GM03348 (cell line): ENCODE measurements at places on chromosomes 3 and 15.

DNA sequence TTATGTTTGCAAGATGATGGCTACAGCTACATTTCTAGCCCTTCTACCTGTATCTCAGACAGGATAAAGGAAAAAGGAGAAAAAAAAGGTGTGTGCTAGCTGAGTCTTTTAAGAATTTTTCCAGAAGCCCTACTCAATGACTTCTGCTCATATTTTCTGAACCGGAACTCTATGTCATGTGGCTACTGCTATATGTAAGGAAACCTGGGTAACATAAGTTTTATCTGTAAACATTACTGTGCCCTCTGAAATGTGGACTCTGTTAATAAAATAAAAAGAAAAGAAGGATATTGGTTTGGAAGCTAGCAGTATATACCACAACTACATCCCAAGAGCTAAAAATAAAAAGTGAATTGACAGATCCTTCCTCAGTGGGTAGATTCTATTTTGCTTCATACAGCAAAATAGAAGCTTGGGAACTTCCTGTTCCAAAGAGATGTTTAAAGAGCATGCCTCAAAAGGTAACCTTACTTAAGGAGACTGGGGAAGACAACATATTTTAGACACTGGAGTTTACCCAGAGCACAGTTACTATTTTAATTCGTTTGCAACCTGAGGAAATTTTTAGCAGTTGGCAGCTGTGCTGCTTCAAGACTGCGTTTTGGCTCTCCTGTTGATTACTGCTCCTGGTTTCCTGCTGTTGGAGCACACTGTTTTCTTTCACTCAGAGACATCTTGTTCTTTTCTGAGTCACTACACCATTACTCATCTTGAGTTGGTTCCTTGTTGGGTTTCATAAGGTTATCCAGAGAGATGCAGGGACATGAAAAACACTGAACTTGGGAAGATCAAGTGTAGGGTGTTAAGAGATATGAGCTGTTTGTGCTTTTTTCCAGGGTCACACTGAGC is 280.7 kb downstream of the NFKBIZ start:
- peak; percentile 28 for DNase-seq

- DNase-seq, result no peak
These were observed 3.3 kb upstream of the UBL7 start for GRCh38 chr15:74464216-74464615.

GRCh38 chr3:153572654-153573053 is 410.6 kb downstream of the RAP2B start:
- no peak for DNase-seq

DNA sequence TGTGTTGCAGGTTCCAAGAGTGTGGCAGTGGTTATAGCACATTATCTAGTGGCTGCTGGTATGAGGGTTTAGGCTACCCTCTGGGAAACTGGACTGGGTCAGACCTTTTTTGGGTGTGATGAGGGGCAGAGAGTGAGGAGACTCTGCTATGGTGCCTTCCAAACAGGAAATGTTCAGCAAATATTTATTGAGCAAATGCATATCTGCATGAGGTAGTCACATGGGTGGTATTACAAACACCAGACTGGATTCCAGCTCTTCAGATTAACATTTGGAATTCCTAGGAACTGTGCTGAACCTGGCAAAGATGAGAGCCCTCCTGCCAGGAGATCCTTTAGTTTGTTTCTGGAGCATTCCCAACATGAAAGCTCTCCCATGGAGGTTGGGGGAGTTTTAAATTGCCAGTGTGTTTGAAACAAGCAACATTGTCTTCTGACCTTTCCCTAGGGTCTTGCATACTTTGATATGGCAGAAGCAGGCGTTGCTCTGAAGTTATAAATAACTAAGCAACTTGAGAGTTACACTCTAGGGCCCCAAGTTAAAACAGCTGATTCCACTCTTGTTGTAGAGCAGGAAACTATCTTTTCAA is 341.2 kb upstream of the C2CD4B start:
- peak; percentile 71 for DNase-seq
